Nephron progenitor cell (in vitro differentiated cells): ENCODE measurements at places on chromosomes 6 and 20.

DNA sequence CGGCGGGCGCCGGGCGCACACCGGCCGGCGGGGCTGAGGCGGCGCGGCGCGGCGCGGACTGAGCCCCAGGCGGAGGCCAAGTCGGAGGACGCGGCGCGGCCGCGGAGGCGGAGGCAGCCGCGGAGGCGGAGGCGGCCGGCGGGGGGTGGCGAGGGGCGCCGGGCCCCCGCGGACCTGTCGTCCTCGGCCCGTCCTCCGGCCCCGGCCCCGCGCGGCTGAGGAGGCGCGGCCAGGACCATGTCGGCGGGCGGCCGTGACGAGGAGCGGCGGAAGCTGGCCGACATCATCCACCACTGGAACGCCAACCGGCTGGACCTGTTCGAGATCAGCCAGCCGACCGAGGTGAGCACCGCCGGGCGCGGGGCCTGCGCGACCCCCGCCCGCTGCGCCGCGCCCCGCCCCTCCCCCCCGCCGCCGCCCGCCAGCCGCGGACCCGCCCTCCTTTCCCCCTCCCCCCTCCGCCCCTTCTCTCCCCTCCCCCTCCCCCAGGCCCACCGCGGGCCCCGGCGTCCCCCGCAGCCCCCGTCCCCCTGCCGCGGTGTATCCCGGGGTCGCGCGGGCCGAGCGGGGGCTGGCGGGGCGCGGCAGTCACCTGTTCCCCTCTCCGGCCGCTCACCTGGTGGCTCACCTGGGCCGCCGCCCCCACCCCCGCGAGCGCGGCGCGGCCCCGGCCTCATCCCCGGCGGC lies at the start of gene AFDN:
Gene AFDN, plus strand, starts transcription at position 16 of the 687 bp plus-strand sequence. Its CDS starts 222 bp downstream, at position 238.
- peak; percentile 74 for DNase-seq
- H3K4me3 ChIP-seq: peak within 1 kb of the TSS; percentile 96
- H3K27me3 ChIP-seq: peaks cover 10% of the 10 kb centered on the region
- peak within 1 kb of the TSS; percentile 91 for H3K27ac ChIP-seq

DNA sequence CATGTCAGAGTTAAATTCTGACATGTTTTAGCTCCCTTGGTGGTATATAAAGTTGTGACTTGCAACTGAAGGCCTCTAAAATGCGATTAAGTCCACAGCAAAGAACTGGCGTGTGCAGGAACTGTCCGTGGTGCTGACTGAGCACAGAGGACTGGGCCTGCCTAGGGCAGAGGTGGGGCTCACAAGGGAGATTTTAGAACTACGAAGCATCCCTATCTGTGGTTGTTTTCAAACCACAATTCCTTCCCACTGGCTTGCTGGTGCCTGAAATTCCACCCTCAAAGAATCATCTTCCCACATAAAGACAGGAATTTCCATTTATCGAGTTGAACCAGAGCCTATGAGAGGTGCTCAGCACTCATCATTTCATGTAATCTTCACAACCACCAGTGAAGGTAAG lies 30.1 kb downstream of the RIMS4 start:
- peak; percentile 88 for DNase-seq
- H3K27me3 ChIP-seq: peaks cover 3% of the 10 kb centered on the region
- no peaks in the 10 kb centered on the region for H3K36me3 ChIP-seq

DNA sequence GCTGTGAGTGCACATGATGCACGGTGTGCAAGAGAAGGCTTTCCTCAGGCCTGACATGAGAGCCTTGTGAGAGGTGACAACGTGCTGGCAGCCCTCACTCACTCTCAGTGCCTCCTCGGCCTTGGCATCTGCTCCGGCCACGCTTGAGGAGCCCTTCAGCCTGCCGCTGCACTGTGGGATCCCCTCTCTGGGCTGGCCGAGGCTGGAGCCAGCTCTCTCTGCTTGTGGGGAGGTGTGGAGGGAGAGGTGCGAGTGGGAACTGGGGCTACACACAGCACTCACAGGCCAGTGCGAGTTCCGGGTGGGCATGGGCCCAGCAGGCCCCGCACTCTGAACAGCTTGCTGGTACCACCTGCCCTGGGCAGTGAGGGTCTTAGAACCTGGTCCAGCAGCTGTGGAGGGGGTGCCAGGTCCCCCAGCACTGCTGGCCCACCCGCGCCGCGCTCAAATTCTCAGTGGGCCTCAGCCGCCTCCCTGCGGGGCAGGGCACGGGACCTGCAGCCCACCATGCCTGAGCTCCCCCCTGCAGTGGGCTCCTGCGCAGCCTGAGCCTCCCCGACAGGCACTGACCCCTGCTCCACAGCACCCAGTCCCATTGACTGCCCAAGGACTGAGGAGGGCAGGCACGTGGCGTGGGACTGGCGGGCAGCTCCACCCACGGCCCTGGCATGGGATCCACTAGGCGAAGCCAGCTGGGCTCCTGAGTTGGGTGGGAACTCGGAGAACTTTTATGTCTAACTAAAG lies 74.9 kb upstream of the BMP5 start:
- DNase-seq: no peak
- H3K27me3 ChIP-seq: no peaks in the 10 kb centered on the region
- H3K36me3 ChIP-seq: no peaks in the 10 kb centered on the region
- H3K4me3 ChIP-seq: no peak overlapping the region
- no peaks in the 10 kb centered on the region for H3K4me1 ChIP-seq

DNA sequence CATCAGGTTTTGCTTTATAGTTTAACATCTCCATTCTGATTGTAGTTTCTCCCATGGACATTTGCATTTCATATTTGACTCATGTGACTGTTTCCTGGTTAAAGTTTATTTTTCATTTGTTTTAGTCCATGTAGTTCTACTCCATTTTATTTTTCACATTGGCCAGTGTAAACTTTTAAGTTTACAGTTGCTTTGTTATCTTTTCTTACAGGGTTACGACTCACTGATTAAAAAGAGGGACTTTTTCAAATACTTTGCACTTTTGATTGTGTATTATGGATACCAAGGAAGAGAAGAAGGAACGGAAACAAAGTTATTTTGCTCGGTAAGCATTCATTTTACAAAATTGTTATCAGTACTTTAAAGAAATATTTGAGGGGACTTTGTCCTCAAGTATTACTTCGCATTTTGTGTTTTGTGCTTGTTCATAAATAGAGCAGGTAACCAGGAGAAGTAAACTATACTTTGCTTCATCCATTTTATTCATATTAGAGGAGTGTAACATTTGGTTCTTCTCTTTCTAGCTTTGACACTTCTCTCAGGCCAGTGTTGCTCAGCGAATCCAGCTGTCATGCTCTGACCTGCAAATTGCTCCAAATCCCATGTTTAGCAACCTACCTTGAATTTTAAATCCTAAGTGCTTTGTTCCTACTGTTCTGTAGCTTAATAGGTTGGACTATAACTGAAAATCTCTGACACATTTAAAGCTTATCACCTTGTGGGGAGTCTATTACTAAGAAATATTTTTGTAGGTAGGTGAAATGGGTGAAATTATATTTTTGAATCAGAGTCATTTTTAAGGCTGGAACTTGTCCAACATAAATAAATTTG lies 24.5 kb downstream of the NCOA7 start:
- H3K4me1 ChIP-seq: peaks cover 49% of the 10 kb centered on the region
- DNase-seq: no peak
- H3K27ac ChIP-seq: no peak overlapping the region
- H3K27me3 ChIP-seq: no peaks in the 10 kb centered on the region
- no peaks in the 10 kb centered on the region for H3K36me3 ChIP-seq

DNA sequence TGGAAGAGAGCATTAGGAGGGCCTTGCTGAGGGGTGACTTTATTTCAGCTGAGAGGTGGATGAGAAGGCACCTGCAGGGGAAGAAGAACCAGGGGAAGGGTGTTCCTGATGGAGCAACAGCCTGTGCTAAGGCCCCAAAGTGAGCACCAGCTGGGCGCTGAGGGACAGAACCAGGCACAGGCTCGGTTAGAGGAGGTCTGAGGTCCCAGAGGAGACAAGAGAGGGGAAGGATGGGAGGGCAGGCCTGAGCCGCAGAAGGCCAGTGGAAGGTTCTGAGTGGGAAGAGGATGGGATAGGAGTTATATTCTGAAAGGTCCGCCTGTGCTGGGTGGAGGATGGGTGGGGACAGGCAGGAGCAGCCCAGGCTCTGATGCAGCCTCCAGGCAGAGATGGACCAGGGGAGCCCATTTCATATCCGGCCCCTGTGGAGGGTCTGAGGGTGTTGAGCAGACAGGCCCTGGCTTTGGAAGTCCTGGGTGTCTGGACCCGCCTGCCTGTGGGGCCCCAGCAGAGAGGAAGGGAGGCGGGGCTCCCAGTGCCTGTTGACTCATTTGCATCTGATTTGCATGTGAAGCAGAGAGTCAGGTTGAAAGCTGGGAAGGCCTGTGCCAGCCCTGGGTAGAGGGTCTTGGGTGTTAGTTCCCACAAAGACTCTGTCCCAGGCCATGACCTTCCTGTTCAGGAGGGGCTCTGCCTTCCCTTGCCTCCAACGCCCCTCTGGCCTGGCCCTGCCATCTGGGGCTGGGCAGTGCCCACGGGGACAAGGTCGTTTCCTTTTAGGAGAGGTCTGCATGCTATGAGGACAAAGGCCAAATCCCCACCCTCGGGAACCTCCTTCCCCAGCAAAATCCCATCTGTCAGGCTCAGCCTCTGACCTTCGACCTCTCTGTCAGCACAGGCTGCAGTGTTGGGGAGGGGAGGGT lies 10.6 kb upstream of the FAM110A start:
- DNase-seq: no peak
- peaks cover 8% of the 10 kb centered on the region for H3K27me3 ChIP-seq
- no peaks in the 10 kb centered on the region for H3K36me3 ChIP-seq

DNA sequence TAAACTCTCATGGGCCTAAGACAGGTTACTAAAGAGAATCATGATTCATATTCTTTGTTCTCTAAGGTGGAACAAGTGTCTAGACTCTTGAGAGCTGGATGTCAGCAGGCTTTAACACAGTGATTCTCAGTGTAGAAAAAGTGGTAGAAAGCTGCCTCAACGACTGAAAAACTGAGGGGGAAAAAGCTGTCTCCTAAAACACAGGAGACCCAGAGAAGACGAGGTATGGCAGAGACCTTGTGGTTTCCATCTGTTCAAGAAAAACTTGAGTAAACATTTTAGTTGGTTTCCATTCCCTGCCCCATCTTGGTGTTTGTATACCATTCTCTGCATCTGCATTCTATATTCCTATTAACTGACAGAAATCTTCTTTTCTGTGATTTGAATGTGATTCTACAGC lies 57.6 kb upstream of the MAP3K7 start:
- H3K4me1 ChIP-seq: peaks cover 14% of the 10 kb centered on the region
- H3K27ac ChIP-seq: peak overlapping the region; percentile 81
- H3K36me3 ChIP-seq: peaks cover 7% of the 10 kb centered on the region
- H3K4me3 ChIP-seq: no peak overlapping the region
- H3K27me3 ChIP-seq: peaks cover 1% of the 10 kb centered on the region
- no peak for DNase-seq

GRCh38 chr6:130494729-130495128 lies 128.9 kb downstream of the TMEM200A start:
- H3K4me1 ChIP-seq: no peaks in the 10 kb centered on the region
- no peak overlapping the region for H3K27ac ChIP-seq
- DNase-seq: no peak

- no peak for DNase-seq
- peak overlapping the region; percentile 35 for H3K4me3 ChIP-seq
- H3K27ac ChIP-seq: no peak overlapping the region
- H3K4me1 ChIP-seq: peaks cover 61% of the 10 kb centered on the region
- peaks cover 3% of the 10 kb centered on the region for H3K27me3 ChIP-seq
- H3K36me3 ChIP-seq: peaks cover 41% of the 10 kb centered on the region
These were observed 3.3 kb downstream of the ASCC3 start for GRCh38 chr6:100877851-100878250.

DNA sequence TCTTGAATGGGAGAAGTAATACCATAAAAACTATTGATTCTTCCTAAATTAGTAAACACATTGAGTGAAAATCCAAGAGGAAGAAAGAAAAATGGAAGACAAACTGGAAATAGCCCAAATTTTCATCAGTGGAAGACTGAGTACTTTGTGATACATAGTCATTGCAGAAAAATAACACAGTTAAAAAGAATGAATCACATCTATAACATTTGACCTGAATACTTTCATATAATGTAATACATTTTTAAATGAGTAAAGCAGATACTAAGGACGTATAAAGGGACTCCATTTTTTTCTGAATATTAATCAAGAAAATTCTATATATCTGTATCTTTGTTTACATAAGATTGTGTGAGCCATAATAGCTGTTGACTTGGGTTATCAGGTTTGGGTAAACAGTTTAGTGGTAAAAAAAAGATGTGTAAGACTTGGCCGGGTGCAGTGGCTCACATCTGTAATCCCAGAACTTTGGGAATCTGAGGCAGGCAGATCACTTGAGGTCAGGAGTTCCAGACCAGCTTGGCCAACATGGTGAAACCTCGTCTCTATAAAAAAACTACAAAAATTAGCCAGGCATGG lies 4.3 kb upstream of the SLC17A2 start:
- no peaks in the 10 kb centered on the region for H3K4me1 ChIP-seq
- H3K27ac ChIP-seq: no peak overlapping the region
- peaks cover 6% of the 10 kb centered on the region for H3K27me3 ChIP-seq
- no peak for DNase-seq
- no peaks in the 10 kb centered on the region for H3K36me3 ChIP-seq
- no peak overlapping the region for H3K4me3 ChIP-seq

GRCh38 chr20:57666106-57666833 lies 43.5 kb downstream of the PMEPA1 start:
- H3K4me1 ChIP-seq: peaks cover 33% of the 10 kb centered on the region
- no peak overlapping the region for H3K4me3 ChIP-seq
- peaks cover 8% of the 10 kb centered on the region for H3K27me3 ChIP-seq
- no peak overlapping the region for H3K27ac ChIP-seq

DNA sequence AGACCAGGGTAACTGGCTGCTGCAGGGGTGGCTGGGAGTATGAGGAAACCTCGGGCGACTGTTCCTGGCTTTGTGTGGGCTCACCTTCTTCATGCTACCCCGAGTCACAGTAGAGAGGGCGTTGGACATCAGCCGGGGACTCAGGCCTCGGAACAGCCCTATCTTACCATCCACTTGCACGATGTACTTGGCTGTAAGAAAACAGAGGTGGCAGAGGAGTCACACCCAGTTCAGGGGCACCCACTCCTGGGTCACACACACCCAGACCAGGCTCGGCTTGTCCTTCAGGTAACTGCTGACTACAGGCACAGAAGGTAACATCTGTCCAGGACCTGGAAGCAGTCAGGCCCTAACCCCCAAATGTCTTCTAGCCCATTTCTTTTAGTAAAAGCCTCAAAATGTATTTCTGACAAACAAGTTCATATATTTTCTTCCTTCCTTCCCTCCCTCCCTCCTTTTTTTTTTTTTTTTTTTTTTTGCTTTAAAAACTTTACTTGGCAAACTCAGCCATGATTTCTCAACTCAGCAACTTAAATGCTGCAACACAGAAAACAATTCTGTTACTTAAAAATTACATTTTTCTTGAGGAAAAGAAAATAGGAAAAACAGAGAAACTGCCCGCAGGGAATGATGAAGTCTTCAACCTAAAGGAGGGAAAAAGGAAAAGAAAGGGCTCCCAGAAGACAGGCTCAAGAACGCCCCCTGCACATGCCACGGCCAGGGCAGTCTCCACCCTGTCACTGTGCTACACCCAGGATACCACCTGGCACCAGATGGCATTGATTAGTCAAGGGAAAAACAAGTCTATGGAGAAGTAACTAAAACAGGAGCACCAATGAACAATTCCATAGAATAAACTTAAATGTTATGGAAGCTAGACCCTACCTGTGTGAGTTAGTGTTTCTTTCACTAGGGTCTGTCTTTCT lies 7.3 kb downstream of the MTCH1 start:
- H3K27me3 ChIP-seq: no peaks in the 10 kb centered on the region
- H3K4me1 ChIP-seq: peaks cover 33% of the 10 kb centered on the region
- H3K27ac ChIP-seq: no peak overlapping the region
- no peak overlapping the region for H3K4me3 ChIP-seq
